Fibroblast of skin of scalp (primary cell): ENCODE measurements at places on chromosomes 3 and 15.
A peak's percentile ranks its signal among the peaks of the same experiment; 100 is the strongest.

GRCh38 chr15:29688506-29689286 lies 133.6 kb downstream of the TJP1 start:
- no peak for DNase-seq

GRCh38 chr3:107525644-107526305 lies 3.0 kb downstream of the BBX start:
- no peak for DNase-seq

DNA sequence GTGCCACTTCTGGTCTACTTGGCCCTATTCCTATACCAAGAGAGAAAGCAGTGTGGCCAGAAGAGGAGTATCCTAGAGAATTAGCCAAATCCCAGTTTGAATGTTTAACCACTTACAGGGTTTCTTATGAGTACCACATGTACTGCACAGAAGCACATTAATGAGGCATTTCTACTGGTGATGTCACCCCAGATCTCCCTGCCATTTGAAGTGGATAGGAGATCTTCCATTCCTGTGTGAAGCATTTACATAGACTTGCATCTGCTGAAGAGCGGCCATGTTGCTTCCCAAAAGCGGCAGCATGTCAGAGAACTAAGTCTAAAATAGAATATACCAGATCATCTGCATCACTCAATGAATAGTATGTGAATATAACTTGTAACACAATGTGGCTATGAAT lies 108.4 kb upstream of the TUSC7 start:
- DNase-seq = no peak

GRCh38 chr3:131361464-131362421 lies 19.8 kb upstream of the NUDT16 start:
- DNase-seq = peak; percentile 26

DNA sequence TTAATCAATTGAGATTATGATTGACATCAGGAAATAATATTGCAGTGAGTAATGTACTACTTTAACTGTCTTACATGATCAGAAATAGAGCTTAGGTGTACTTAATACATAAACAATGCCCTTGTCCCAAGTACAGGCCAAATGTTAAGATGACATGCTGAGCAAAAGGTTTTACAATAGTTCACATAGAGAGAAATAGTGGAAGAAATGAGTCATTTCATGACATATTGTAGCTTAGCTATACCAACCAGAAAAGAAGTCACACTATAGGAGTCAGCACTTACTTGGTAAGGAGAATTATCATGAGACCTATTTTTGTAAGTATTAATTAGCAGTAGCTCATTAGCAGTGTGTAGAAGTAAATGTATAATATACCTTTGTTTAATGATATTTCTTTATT lies 96.4 kb upstream of the NANOGP8 start:
- peak; percentile 51 for DNase-seq

DNA sequence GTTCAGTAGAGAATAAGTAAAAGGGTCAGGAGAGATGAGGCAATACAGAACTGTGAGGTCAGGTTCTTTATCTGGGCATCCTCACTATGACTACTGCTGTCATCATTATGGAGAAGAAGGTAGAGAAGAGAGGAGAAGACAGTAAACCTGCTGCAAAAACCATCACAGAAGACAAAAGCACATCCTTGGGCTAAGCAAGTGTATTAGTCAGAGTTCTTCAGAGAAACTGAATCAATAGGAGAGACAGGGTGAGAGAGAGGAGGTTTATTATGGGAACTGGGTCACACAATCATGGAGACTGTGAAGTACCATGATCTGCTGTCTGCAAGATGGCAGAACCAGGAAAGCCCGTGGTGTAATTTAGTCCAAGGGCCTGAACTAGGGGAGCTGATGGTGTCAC lies 9.5 kb upstream of the ABHD17C start:
- DNase-seq = no peak

GRCh38 chr3:63927422-63928280 lies 15.5 kb upstream of the SCAANT1 start:
- DNase-seq = no peak

DNA sequence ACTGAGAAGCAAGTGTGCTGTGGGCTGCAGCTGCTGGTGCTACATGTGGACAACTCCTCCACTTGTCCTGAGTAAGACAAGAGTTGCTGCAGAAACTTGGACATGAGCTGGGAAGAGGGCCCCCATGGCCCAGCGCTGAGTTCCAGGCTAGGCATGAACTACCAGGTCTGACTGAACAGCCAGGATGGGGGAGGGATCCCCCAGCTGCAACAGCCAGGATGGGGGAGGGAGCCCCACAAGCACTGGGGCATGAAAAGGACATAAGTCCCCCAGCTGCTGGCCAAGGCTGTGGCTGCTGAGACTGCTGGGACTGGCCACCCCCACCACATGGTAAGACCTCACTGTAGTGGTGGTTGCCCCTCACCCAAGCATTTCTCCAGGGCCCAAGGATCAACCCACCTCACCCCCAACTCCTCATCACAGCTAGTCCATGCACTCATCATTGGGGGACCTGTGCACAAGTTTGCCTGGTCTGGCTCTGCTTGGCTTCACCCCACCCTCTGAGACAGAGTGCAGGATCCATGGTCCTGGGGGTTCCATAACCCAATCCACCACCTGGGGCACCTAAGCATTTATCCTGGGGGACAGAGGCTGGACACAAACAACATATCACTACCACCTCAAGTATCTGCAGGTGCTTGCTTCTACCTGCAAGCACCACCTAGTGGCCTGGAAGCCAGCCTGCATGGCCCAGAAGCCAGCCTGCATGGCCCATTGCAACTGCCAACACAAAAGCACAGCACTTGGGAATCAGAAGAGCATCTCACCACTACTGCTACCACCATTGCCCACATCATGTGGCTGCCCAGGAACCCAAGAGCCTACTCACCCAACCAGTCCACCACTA lies 84.5 kb upstream of the STT3B start:
- no peak for DNase-seq

- DNase-seq = peak; percentile 24
Observed at GRCh38 chr3:53845103-53845880, 927 bp downstream of the CHDH start.

GRCh38 chr3:31132132-31132769 lies 237.8 kb upstream of the GADL1 start:
- peak; percentile 42 for DNase-seq

DNA sequence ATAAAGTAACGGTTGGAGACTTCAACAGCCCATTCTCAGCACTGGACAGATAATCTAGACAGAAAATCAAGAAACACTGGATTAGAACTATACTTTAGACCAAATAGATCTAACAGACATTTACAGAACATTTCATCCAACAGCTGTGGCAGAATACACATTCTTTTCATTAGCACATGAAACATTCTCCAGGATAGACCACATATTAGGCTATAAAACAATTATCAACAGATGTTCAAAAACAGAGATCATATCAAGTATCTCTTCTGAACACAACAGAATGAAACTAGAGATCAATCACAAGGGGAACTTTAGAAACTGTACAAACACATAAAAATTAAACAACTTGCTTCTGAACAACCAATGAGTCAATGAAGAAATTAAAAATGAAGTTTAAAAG lies 133.3 kb downstream of the ADAM10 start:
- DNase-seq = no peak

- peak; percentile 14 for DNase-seq
Observed at GRCh38 chr3:170641510-170642236, 55.8 kb upstream of the SLC7A14 start.

GRCh38 chr3:48980295-48980694 lies 9.7 kb upstream of the P4HTM start:
- DNase-seq = no peak

- DNase-seq = peak; percentile 75
Observed at GRCh38 chr3:57068437-57069089, 8.1 kb downstream of the SPATA12 start.

DNA sequence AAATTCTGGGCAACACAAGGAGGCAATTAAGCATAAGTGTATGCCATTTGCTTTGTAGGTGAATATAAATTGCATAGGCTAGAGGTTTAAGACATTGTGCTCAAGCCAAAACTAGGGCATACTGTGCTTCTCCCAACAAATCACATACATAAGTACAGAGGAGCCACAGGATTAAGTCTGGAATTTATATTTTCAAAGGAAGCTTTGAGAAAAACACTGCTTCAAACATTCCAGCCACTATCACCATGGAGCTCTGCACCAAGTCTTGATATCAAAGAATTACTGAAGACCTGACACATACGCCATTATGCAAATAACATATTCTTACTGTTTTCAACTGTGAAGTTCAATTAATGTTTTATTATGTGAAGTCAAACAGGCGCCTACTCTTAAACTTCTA lies 119.4 kb upstream of the NPHP3 start:
- no peak for DNase-seq

- peak; percentile 89 for DNase-seq
Observed at GRCh38 chr15:67085818-67086636, 20.6 kb downstream of the SMAD3 start.

DNA sequence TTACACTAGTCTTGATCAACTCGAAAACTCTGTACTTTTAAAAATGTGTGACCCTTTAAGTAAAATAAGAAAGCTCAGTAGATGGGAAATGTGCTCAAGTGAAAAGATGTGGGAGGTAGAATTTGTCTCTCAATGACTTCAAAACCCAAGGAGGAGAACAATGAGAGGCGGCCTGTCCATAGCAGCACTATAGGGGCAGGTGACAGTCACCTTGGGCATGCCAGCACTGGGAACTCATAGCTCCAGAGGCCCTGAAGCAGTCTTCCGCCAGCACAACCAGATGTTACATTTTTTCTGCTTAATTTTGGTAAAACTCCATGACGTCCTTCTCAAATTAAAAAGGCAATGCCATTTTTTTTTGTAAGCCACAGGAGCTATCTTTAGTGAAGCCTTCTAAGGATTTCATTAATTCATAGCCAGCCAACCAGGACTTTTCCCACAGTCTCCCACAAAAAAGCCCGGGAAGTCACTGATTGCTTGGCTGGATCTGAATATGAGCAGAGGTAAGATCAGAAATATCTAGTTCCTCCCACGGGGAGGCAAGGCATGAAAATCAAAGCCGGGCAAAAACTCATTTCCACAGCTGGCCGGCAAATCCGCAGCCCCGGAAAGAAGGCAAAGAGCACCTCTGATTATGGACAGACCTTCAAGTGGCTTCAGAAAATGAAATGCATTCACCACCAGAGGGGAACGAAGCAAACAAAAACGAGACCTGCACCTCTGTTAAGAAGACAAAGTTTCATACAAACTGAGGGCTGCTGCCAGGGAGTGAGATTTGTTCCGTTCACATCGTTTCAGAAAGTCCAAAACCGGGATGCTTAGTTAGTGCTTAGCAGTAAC lies 10.5 kb downstream of the IL17RD start:
- DNase-seq = no peak

GRCh38 chr15:44676676-44677075 lies 13.2 kb upstream of the SPG11 start:
- DNase-seq = no peak

- DNase-seq = no peak
Observed at GRCh38 chr15:57676585-57676984, 29.9 kb upstream of the POLR2M start.

DNA sequence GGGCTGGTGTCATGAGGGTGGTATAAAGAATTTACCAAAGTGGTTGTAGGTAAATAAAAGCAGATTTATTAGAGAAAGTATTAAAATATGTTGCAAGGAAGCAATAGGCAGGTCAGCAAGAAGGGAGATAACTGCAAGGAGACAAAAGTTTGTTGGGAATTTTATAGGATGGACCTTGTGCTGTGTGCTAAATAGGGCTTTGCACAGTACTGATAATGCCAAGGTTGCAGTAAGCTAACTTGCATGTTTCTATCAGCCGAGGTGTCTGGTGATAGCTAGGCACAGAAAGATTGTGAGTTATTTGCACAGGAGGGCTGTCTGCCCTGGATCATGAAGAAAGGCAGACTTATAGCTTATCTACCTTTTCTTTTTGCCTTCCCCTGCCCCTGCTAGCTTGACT lies 102.5 kb upstream of the SPRED1 start:
- DNase-seq = no peak

- peak; percentile 6 for DNase-seq
Observed at GRCh38 chr15:29226436-29227208, 43.0 kb downstream of the NSMCE3 start.

GRCh38 chr3:82208002-82208710 lies 446.7 kb upstream of the GBE1 start:
- DNase-seq = no peak

- no peak for DNase-seq
Observed at GRCh38 chr15:84648539-84648938, 5.5 kb downstream of the WDR73 start.

GRCh38 chr3:54376939-54377578 lies 254.7 kb downstream of the CACNA2D3 start:
- DNase-seq = no peak

GRCh38 chr15:78739206-78739605 lies 72.1 kb downstream of the ADAMTS7 start:
- no peak for DNase-seq

DNA sequence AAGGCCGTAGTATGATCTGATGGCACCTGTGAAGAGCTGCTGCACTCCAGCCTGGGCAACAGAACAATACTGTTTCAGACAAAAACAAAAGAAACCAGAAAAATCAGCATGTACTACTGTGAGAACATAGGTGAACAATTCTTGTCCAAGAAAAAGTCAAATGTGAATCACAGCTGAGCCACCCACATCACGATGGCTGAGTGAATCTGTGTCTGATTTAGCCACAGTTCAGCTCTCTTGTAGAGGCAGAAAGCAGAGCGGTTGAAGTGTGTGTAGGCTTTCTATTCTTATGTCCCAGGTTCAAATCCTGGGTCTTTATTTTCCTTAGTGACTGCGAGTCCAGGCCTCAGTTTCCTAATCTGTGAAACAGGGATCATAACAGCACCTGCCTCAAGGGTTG lies 4.4 kb upstream of the FURIN start:
- no peak for DNase-seq

GRCh38 chr3:59285560-59285959 lies 235.7 kb upstream of the CFAP20DC start:
- peak; percentile 55 for DNase-seq
